ENCODE measurements at places on chromosomes 5 and 9.

DNA sequence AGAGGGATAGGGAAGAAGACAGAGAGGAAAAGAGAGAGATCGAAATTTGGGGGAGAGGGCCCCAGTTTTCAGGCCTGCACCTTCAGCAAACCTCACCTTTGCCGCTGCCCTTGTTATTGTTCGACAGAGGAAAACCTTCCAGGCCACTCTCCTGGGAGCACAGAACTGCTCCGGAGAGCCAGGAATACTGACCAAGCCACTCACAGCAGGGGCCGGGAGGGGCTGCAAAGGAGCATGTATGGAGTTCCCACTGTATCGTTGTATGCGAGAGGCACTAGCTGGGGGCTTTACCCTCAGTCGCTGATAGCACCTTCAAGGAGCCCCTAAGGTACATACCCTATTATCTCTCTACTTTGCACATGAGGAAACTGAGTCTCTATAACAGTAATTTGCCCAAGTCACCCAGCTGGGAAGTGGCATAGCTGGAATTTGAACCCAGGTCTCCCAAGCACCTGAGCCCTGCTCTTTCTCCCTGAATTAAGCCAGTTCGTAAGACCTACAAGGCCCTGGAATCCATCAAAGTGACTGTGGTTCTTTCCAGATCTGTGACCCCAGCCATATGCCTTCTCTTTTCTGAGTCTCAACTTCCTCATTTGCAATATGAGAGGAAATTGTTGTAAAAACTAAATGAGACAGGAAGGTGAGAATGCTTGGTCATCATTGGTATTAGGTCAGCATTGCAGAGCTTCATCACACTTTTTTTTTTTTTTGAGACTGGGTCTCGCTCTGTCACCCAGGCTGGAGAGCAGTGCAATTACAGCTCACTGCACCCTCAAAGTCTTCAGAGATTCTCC lies 21.0 kb upstream of the FOXE1 start:
- peak; percentile 46 for DNase-seq

DNA sequence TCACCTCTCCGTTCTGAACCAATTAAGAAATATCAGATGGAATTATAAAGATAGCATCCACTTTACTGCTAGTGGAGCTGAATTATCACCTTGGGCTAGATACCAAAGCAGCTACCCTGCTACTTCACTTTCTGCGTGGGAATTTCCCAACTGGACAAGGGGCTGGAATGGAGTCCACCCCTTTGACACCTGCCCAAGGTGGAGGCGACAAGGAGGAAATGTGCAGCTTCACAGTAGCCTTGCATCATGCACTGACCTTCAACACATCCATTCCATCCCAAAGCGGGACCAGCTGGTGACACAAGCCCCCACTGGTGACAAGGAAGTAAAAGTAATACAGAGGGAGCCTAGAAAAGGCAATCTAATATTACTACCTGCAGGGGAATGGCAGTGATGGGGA lies 30.7 kb downstream of the CTNND2 start:
- DNase-seq: no peak

DNA sequence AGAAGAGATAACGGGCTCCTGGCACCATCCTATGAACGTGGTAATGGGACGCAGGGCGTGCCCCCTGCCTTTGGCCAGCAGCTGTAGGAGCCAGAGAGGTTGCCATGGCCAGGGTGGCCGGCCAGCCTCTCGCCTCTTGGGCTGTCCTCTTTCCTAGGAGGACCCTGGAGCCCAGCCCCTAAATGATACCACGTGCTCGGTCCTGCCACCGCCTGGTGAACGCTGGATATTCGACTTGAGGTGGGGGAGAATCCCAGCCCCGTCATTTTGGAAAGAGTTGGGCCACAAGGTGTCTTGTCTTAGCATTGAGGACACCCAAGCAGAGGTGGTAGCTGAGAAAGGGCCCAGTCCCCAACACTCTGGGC lies 391 bp upstream of the NRG2 start:
- no peak for DNase-seq

DNA sequence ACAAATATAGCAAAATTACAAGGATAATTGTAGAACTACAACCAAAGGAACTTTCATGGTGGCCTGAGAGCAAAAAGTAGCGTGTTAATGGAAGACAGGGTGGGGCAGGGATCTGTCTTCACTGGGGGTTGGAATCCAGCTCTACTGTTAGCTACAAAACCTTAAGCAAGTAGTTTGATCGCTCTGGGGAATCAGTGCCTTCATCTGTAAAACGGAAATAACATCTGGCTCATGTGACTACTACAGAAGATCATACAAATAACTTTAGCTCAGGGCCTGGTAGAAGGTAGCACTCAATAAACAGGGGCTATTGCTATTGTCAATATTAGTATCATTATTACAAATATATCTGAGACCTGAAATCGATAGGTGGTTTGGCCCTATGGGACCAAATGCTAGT lies 40.4 kb downstream of the ZNF608 start:
- no peak for DNase-seq

DNA sequence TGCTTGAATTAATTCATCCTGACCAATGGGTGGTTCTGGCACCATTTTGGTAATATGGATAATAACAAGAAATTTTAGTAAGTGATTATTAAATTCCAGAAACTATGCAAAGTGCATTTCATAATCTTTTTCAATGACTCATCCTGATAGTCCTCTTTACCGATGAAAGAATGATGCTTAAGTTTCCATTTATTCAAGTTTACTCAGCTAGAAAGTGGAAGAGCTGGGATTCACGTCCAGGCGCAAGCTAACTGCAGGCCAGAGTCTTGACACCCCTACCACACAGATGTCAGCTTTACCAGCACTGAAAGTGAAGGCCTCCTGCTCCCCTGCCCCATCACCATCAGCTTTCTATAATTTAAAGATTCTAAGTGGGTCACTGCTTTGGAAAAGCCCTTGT lies 493.5 kb upstream of the WWC1 start:
- no peak for DNase-seq

DNA sequence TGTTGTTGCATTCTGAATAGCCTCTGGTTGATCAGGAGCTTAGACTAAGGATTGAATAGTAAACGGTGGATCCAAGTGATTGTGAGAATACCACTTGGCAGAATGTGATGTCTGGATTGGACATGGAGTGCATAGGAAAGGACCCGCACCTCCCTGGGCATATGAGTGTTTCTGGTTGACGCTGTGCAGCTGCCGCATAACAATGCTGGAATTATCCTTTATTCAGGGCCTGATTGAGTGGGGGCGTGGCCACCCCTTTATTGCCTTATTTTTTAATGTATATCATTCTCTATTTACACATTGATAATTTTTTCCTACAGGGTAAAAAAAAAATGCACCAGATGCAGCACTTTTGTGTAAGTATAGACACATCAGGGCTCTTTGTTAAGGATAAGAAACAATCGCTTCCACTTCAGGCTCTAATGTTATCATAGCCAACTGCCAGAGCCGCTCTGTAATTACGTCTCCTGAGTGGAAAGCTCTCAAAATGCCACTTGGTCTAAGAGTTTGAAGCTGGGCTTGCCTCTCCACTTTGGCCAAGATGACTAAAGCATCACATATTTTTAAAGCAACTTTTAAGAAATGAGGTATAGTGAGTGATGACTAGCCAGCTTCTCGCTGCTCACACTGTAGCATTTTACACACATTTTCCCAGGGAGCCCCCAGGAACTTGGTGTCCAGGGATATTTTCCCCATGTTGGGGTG lies 5.7 kb downstream of the FGD3 start:
- DNase-seq: no peak

DNA sequence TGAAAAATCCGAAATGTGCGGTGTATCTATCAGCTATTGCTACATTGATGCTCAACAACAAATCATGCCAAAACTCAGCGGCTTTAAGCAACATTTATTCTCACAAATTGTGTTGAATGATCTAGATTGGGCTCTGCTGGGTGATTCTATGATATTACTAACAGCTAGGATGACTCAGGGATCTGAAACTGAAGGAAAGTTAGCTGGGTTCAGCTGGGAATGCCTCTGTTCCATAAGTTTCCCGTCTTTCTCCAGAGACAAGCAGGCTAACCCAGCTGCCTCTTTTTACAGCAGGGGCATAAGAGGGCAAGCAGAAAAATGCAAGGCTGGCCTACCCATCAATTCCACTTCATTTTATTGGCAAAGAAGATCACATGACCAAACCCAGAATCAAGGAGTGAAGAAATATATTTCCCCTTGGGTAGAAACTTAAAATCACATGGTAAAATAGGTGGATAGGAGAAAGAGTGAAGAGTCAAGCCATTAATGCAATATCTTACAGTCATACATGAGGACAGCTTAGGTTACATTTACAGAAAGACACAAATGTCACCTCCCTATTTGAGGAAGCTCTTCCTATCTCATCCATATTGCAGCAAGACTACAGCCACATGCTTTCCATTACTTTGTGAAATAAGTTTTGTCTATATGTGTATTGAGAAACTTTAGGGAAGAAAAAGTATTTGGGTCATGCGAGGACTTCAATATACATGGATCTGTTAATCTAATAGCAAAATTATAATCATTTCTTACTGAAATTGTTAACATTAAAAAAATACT lies 30.8 kb downstream of the IL7R start:
- DNase-seq: no peak

DNA sequence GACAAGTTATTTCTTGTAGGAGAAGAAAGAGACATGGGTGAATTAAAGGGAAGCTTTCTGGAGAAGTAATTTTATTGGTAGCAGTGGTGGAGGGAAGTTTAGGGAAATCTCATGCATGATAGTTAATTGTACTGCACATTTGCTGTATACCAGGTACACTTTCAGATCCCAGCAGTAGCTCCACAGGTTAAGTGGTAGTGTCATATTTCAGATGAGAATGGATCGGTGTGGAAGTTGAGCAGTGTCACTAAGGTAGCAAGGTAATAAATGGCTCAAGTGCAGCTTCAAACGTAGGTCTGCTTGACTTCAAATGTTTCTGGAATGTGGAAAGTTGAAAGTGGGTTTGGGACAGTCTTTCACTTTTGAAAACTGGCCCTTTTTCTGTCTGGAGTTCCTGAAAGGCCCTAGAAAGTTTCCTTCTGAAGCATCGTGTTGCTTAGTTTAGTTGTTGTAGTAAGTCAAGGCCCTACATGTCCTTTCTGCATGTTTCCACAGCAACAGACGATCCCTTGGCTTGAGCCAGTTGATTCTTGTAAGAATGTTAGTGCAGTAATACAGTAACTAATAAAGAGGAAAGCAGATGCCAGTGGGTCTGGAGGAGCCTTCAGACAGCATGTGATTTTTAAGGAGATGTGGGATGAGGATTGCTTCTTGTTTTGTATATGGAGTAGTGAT lies 3.7 kb downstream of the CLTA start:
- no peak for DNase-seq

GRCh38 chr9:37693260-37693659 lies 42.5 kb downstream of the FRMPD1 start:
- peak; percentile 69 for DNase-seq

DNA sequence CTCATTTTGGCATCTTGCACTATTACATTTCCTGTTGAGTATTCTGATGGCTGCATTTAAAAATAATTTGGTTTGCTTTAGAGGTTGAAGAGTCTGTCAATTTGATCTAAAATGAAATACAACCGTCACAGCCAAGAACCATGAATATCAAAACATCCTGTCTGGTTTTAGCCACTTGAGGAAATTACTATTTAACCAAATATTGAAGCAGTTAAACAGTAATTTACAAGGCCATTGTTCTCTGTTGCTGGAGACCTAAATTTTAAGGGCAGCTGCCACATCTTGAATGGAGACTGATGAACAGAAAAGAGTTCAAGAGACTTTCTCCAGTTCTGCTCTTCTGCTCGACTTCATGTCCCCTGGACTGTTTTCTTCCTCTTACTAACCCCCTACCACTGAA lies 549.4 kb downstream of the LRRC70 start:
- DNase-seq: no peak

DNA sequence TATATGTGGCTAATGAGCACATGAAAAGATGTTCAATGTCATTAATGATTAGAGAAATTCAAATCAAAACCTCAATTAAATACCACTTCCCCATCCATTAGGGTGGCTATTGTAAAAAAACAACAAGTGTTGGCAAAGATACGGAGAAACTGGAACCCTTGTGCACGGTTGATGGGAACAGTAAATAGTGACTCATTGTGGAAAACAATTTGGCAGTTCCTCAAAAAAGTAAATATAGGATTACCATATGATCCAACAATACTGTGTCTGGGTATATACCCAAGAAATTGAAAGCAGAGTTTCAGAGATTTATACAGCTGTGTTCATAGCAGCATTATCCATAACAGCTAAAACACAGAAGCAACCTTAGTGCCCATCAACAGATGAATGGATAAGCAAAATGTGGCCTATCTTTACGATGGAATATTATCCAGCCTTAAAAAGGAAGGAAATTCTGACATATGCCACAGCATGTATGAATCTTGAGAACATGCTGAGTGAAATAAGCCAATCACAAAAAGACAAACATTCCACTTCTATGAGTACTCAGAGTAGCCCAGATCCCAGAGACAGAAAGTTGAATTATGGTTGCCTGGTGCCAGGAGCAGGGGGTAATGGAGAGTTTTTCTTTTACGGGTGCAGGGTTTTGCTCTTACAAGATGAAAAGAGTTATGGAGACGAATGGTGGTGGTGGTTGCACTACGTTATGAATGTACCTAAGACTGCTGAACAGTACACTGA lies 41.4 kb upstream of the LRRC14B start:
- DNase-seq: no peak

DNA sequence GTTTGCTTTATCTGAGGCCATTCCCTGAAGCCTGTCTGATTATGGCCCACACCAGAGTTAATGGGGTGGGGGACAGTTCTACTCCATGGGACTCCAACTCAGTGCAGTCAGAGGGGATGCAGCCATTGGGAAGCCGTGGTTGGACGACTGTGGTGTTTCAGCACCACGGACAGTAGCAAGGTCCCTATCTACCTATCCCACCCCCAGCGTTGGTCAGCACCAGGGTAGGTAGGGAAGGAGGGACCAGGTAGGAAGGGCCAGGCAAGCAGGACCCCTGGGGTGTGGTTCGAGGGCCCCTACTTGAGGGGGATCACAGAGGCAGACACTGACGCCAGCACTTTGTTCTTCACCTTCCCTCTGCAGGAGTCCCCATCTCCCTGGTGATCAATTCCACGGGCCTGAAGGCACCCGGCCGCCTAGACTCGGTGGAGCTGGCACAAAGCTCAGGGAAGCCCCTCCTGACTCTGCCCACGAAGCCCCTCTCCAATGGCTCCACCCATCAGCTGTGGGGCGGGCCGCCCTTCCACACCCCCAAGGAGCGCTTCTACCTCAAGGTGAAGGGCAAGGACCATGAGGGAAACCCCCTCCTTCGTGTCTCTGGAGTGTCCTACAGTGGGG lies 33.2 kb downstream of the HMCN2 start:
- DNase-seq: peak; percentile 56
